ENCODE measurements at places on chromosomes 5 and 9. TPM values are rescaled to one million over a fixed set of nuclear protein-coding genes. Genes with fewer than 3 reads are reported as not detected.
A peak's percentile ranks its signal among the peaks of the same experiment; 100 is the strongest.

Gene TENT4A
- total RNA-seq: 10.2 TPM

Gene AIF1L
- 97.2 TPM for total RNA-seq

- no peak for DNase-seq
Measured at GRCh38 chr9:5736563-5737346, 96.2 kb downstream of the ERMP1 start.

DNA sequence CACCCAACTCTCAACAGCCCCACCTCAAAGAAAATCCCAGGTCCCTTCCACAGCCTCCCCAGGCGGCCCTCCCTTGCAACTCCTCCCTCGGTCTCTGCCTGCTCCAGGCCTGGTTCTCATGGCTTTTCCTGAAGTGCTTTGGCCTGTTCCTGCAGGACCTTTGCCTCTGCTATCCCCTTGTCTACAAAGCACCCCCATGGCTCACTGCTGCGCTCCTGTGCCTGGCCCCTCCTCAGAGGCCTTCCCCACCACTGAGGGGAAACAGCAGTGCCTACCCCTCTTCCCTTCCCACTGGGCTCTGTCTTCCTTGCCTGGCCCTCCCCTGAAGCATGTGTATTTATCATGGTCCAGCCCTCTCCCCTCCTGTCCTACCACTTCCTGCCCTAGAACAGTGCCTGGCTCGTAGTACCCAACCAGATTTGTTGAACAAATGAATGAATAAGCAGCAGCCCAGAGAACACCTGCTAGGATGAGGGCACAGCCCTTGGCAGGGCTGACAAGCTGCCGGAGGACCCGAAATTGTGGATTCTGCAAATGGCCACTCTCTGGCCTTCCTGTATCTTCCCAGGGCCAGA lies 68.6 kb upstream of the LRRTM2 start:
- DNase-seq: peak; percentile 53

Gene PLCXD3
- total RNA-seq: 0.38 TPM

Gene SLC6A19
- 0.07 TPM for total RNA-seq

DNA sequence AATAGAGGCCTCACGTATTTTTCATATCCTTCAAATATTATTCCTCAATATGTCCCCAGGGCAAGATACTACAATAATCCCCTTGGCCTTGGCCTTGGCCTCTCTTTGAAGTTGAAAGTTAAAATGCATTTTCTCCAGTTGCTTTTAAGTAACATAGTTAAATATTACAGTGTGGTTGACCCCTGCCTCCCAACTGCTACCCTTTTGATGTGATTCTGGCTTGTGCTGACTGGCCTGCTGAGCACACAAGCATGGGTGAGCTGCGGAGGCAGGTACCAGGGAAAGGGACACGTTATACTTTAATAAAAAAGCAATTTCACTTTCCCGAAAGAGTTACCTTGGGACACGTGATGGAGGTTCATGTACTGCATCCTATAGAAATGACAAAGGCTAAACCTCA lies 17.9 kb upstream of the TMEM252 start:
- DNase-seq: no peak

GRCh38 chr9:78858266-78858665 lies 561.3 kb downstream of the PSAT1 start:
- no peak for DNase-seq

Gene GARIN3
- total RNA-seq: not detected

Gene PCA3
- total RNA-seq: not detected

GRCh38 chr9:89342213-89342612 lies 23.9 kb downstream of the SECISBP2 start:
- DNase-seq: no peak

Gene TYRP1
- 0.26 TPM for total RNA-seq

Gene MGAT4B
- 148 TPM for total RNA-seq

DNA sequence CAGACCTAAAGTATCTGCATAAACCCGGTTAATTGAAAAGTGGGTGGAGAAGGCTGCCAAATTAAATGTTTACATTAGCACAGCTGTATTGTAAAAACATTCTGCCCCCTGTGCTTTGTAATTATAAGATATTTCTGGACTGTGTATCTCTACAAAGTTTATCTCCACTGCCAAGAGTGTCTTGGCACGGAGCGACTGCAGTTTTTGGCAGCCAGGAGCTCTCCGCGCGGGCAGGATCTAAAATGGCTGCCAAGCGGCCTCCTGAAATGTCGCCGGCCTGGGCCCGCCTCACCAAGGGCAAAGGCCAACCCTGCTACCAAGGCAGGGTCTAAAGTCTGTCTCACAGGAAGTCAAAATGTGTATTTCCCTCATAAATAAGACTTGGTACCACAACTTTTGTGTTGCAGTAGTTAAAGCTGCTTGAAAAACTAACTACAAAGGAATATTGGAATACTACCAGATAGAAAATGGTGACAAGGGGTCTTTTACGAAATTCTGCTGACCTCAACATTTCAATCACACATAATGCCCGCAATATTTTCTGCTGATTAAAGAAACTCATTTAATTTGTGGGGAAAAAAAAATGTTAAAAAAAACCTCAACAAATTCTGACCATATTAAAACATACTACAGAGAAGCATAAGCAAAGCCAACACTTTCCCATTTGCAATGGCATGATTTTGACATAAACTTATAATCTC lies 110.4 kb downstream of the NFIB start:
- DNase-seq: no peak

Gene CD14
- 0.21 TPM for total RNA-seq

DNA sequence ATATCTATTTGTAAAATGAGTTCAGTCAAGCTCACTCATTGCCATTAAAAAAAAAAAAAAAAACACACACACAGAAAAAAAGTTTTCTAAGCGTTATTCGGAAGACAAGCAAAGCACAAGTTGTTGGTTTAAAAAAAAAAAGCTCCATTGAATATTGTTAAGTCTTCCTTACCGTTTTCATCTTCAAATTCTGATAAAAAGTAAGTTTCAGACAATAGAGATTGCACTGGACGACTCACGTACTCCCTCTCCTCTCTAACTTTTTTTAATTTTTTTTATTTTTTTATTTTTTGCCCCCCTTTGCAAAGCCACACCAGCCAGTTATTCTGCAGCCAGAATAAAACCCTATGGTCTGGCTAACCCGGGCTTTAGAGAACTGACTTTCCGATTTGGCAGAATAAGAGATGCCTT lies 544 bp downstream of the ADAMTS6 start:
- DNase-seq: no peak

- DNase-seq: peak; percentile 5
Measured at GRCh38 chr5:9265441-9266287, 280.2 kb downstream of the SEMA5A start.

Gene PCDHGB6
- total RNA-seq: 1.7 TPM

Gene GKAP1
- total RNA-seq: 4.8 TPM

DNA sequence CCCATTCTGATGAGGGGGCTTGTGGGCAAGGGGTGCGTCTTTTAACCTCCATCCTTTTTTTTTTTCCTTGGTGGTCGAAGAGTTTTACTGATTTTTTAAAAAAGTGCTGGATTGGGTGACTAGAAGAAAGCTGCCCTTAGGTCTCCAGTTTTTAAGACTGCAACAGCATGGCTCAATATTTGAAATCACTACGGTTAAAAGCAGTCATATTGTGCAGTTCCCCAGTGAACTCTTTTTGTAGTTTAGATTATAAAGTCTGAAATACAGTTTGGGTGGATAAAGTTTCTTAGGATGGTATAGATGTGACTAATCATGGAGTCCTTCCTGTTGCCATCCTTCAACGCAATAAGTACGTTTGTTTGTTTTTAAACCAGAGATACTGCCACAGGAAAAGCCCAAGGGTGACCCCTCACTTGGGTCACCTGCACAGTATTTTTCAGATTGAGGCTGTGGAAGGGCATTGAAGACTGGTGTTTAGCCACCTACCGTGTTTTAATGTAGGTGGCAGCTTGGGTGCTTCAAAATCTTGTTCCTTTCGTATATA lies 520 bp upstream of the DHFR start:
- no peak for DNase-seq

- no peak for DNase-seq
Measured at GRCh38 chr5:14779975-14780374, 91.6 kb downstream of the ANKH start.

Gene QRFP
- not detected for total RNA-seq

DNA sequence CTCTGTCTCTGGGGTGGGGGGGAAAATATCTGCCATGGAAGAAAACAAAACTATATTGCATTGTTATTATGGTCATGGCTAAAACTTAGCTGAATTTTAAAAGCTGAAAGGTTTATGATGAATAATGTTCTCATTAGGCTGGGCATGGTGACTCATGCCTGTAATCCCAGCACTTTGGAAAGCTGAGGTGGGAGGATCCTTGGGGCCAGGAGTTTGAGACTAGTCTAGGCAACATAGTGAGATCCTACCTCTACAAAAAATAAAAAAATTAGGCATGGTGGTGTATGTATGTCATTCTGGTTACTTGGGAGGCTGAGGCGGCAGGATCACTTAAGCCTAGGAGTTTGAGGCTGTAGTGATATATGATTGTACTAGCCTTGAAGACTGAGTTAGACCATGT lies 44.5 kb downstream of the IPO11 start:
- DNase-seq: no peak

- DNase-seq: peak; percentile 27
Measured at GRCh38 chr5:8585230-8586018, 716.5 kb downstream of the MTRR start.

DNA sequence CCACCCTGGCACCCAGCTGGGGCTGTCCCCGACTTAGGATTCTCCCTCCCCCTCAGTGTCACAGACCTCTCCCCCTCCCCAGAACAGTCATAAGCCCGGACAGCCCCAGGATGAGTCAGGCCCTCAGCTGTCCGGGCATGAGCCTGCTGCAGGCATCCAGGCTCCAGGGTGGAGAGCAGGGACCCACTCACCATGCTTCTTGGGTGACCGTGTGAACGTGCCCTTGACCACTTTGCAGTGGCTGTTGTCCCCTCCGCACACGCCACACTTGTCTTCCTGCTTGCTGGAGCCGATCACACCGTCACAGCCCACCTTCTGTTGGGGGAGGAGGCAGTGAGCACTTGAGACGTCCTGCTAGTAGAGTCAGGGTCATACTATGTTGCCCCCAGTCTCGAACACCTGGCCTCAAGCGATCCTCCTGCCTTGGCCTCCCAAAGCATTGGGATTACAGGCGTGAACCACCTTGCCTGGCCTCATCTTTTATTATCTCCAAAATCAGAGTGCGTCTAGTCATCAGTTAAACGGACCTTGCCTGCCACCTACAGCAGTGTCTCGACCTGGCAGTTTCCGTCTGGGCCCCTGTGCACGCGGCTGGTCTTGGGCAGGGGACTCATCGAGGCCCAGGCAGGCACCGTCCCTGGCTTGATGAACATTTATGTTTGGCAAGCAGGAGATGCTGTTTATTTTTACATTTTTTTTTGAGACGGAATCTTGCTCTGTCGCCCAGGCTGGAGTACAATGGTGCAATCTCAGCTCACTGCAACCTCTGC lies 72.6 kb downstream of the ZNF354C start:
- DNase-seq: no peak

- DNase-seq: no peak
Measured at GRCh38 chr9:131495785-131496184, 6.9 kb upstream of the POMT1 start.

GRCh38 chr5:150411245-150411979 lies 1.3 kb downstream of the CD74 start:
- DNase-seq: peak; percentile 61

- DNase-seq: no peak
Measured at GRCh38 chr9:77582525-77582924, 65.6 kb downstream of the GNA14 start.

DNA sequence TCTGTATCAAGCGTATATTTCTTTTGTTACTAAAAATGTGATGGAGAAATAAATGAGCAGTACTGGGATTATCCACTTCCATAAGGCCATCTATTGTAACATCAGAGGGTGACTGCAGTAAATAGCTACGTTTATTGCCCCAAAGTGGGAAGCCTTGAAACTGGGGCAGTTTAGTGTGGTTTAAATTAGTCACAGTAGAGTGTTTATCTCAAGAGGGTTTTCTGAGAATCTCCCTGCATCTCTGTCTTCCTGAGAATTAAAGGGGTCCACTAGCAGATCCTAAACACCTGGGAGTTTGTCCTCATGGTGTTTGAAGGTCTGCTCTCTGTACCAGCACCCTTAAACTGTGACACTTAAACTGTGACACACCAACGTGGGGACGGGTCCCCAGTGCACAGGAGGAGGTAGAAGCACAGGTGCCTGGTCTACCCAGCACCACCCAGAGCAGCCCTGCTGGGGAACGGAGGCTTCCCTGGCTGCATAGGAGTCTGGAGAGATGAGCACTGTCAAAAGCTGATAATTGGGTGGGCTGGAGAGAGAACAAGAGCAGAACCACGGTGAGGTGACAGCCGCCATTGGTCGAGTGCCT lies 25.2 kb downstream of the PRRC2B start:
- no peak for DNase-seq

DNA sequence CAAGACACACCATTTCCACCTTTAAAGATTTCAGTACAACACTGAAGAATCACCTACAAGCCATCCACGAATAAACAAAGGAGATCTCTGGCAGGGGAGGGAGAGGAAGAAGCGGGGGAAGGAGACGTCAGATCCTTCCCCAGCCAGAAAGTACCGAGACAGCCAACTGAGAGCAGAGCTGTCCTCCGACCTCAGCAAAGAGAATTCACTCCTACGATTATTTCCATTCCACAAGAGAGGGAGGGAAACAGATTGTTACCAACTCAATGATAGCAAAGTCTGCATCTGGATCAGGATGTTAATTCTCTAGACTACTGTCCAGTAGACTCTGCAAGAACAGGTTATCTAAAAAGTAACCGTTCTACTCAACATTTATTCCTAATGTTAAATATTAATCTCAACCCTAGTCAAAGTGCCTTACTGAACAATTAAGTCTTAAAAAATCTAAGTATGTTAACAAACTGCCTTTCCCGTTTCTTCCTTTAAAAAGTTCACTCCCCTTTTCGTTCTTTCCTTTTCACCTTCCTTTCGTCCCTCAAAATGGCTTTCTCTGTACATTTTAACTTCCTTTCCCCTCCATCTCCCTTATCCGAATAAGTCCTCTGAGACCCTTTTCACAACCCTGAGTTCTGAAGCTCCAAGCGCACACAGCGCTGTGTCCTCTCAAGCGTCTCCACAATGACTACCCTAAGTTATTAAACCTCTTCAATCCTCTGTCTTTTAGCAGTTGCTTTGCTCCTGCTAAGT lies 1.4 kb downstream of the CHD1 start:
- peak; percentile 46 for DNase-seq

Gene INSL6
- not detected for total RNA-seq

Gene CD274
- total RNA-seq: 0.26 TPM

Gene PCDH12
- total RNA-seq: not detected

DNA sequence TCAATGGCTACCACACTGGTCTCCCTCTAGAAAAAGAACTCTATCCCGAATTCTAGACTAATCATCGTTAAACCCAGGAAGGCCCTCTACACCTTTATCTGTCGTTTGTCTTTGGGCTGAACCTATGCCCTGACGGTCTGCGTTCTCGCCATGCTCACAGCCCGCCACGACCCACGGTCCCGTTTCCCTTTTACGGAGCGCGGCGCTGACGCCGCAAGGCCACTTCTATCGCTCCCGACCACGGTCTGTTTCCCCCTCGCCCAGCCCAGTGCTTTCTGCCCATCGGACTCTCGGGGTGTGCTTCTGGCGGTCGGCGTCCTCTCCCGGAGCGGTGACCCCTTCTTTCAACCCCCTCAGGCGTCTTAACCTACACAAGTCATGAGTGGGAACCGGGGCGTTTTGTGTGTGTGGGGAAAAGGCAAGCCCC lies 974 bp downstream of the C9orf40 start:
- DNase-seq: no peak

GRCh38 chr9:25703701-25704357 lies 25.6 kb upstream of the TUSC1 start:
- DNase-seq: no peak

Gene PCDHB4
- total RNA-seq: 0.41 TPM

Gene PCDHA1
- total RNA-seq: not detected

Gene LRRC19
- total RNA-seq: not detected

All from H7 (cell line).